Tibial artery (tissue), 4 donors: ENCODE measurements at places on chromosomes 7 and 10.

GRCh38 chr7:142185801-142186200 is 72.1 kb downstream of the PRSS58 start:
- DNase-seq: no peak

DNA sequence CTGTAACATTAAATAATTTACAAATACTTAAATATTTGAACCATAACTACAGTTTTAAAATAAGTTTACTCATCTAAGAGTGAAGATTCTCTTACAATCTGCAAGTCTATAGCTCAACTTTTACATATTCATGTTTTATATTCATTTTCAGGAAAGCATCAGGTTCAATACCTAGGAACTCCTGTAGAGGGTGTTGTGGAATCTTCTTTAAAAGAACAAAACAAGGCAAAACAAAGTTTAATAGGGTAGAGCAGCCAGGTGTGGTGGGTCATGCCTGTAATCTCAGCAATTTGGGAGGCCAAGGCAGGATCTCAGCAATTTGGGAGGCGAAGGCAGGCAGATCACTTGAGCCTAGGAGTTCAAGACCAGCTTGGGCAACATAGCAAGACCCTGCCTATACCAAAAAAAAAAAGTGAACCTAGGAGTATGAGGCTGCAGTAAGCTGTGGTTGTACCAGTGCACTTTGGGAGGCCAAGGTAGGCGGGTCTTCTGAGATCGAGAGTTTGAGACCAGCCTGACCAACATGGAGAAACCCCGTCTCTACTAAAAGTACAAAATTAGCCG is 45.1 kb downstream of the ST8SIA6 start:
- no peak for DNase-seq

DNA sequence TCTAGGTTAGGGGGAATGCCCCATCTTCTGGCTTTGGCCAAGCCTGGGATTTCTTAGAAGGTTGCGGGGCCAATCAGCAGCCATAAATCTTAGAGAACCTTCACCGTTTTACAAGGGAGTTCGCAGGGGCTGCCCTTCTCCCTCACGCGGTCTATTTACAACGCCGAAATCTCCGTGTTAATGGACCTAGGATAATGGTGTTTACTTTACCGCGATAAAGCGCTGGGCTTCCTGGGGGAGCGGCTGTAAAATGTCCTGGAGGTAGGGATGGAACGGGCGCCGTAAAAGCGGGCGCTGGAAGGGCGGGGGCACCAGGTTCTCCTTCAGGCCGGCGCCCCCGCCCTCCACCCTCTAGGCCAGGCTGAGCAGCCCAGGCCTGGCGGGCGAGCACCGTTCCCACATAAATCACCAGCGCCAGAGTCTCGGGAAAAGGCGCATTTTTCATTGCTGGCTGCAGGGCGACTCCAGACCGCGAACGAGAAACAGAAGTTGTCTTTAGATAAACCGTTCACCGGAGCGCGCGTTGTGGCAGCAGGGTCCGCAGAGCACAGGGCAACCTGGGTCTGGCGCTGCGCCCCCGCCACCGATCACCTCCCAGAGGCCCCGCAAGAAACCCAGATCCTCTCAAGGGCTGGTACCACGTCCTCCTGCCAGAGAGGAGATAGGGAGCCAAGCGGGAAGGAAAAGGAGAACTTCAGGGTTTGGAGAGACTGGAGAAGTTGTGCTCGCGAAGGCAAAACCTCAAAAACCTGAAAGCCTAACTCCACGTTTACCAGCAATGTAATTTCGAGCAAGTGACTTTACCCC is 12.5 kb upstream of the NKX2-3 start:
- no peak for DNase-seq

GRCh38 chr10:29861811-29862505 is 197.4 kb downstream of the JCAD start:
- no peak for DNase-seq

GRCh38 chr7:91566402-91566732 is 302.1 kb downstream of the FZD1 start:
- DNase-seq: no peak

GRCh38 chr7:102262546-102262945 is 24.1 kb upstream of the SH2B2 start:
- DNase-seq: no peak

- DNase-seq: no peak
Observed at GRCh38 chr7:132536654-132537395, 39.4 kb downstream of the PLXNA4 start.

GRCh38 chr10:34380856-34381255 is 434.2 kb downstream of the PARD3 start:
- DNase-seq: no peak

DNA sequence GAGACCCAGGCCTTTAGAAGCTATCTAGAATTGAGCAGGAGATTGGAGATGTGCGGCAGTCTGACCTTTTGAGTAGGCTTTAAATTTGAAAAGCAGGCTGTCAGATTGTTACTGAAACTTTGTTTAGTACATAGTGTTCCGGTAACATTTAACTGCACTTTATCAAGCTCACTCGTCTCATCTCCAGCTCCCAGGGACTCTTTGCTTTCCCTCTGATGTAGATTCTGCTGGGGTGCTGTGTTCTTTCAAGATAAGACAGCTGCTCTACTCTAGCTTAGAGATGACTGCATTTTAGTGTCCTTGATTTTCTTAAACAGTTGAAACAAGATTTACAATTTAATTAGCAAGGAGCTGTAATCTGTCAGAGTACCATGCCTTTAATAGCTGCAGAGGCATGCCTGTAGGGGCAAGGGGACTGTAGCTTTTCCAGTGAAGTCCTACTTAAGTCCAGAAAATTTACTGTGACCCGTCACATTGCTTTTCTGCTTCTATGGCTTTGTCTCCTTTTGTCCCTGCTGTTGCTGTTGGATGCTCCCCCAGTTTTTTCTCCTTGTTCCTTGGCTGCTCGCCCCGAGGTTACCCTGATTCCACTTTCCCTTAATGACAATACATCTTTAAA is 56.4 kb upstream of the MTPN start:
- no peak for DNase-seq

GRCh38 chr7:137818036-137818435 is 28.7 kb downstream of the DGKI start:
- no peak for DNase-seq

DNA sequence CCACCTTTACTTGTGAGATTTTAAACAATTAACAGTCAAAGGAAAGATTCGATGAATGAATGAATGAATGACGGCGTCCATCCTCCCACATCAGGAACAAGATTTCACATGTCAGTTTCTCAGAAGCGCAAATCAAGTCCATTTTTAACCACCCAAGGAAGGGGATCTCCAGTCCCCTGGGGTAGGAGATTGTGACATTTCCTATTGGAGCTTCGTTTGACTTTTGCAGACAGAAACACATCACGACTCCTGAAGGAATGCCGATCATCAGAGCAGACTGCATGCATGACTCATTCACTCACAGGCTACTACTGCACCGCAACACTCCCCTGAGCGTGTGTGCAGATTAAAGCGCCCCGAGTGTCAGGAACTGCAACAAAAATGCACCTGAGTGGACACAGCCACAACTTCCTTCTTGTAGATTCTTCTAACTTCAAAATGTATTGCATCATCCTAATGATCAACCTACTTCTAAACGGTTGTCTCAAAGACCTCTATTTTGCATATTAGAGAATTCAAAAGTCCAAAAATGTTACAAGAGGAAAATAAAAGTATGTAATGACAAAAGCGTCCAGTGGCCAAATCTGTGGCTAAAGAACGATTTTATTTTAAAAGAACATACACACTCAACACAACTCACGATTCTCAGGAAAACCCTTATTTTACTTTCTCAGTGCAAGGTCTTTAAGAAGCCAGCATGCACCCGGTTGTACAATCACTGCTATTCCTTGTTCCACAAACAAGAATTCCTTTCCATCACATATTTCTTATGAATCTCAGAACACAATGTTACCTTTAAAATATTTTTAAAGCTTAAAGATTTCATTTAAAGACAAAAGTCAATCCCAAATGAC is 172.6 kb downstream of the FAM107B start:
- DNase-seq: no peak

DNA sequence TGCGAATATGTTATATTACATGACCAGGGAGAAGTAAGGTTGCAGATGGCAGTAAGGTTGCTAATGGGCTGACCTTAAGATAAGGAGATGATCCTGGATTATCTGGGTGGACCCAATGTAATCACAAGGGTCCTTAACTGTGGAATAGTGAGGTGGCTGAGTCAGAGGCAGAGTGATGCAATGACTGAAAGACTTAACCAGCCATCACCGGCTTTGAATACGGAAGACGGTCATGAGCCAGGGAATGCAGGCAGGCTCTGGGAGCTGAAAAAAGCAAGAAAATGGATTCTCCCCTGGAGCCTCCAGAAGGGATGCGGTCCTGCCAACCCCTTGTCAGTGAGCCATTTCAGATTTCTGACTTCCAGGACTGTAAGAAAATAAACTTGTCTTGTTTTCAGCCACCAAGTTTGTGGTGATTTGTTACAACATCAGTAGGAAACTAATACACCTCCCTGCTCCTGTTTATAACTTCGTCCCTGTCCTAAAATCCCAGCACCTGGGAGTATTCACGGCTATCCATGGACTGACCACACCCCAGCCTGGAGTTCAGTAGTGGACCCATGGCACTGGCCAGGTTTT is 4.6 kb upstream of the C10orf95 start:
- no peak for DNase-seq

DNA sequence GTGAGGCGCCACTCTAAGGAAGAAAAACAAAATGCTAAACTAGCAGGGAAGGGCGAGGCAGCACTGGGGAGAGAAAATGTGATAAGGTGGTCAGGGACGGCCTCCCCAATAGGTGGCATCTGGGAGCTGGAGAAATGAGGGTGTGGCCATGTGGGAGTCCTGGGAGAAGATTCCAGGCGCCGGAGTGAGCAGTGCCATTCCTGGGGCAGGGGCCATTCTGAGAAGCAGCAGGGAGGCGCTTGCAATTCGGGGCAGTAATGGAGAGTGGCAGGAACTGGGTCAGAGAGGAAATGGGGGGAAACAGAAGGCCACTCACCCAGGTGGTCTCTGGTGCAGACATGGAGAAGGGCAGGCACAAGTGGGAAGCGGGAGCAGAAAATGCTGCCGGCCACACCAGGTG is 61.8 kb upstream of the LRRC18 start:
- DNase-seq: no peak

DNA sequence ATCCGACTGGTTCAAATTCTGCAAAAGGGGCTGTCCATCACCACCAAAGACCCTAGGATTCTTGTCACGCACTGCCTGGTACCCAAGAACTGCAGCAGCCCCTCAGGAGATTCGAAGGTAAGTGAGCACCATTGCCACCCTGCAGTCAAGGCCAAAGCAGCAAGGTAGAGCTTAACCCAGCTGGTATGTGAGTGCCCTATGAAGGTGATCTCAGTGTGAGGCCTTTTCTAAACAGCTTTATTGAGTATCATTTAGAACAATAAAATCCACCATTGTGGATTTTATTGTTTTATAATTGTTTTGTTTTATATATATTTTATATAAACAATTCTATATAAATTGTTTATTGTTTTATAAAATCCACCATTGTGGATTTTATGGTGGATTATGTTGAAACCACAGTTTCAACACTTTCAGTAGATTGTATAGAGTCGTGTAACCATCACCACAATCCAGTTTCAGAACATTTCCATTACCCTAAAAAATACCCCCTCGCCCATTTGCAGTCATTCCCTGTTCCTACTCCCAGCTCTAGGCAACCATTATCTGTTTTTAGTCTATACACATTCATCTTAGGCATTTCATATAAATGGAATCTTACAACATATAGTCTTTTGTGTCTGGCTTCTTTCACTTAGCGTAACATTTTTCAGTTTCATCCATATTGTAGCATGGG is 20.1 kb upstream of the CALU start:
- no peak for DNase-seq

- no peak for DNase-seq
Observed at GRCh38 chr10:124026589-124026939, 66.8 kb downstream of the CHST15 start.

DNA sequence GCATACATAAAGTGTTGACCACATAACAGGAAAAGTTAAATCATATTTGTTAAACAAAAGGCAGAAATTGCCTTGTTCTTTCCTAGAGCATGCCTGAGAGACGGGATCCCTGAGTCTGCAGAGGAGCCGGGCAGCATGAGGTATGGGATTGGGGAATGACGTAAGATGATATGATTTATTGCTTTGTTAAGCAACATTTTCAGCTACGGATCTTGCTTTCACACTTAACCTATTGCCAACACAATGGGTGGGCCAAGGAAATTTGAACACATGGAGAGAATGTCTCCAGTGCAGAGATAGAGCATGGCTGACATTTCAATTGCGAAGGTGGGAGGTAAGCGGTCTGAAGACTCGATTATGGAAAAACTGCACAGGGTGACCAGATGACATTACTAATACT is 76.7 kb downstream of the EMX2 start:
- DNase-seq: no peak

DNA sequence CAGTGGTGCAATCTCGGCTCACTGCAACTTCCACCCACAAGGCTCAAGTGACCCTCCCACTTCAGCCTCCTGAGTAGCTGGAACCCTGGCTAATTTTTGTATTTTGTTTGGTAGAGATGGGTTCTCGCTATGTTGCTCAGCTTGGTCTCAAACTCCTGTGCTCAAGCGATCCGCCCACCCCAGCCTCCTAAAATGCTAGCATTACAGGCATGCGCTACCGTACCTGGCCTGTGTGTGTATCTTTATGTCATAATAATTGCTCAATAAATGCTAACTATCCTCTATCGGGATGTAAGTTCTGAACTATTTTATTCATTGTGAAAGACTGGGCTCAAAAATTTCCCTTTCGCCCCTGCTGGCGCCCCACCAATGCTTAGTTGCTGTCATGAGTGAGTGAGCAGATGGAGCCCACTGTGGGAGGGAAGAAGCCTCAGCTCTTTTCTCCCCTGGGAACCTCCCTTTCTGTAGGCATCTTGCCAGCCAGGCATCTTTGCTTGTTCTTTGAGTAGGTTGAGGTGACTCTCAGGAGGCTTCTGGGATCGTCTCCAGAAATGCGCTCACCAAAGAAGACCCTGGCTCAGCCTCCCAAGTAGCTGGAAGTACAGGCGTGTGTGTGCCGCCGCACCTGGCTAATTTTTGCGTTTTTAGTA is 38.3 kb downstream of the CAMK1D start:
- DNase-seq: no peak

- no peak for DNase-seq
Observed at GRCh38 chr10:131961047-131961776, 20.5 kb downstream of the BNIP3 start.

DNA sequence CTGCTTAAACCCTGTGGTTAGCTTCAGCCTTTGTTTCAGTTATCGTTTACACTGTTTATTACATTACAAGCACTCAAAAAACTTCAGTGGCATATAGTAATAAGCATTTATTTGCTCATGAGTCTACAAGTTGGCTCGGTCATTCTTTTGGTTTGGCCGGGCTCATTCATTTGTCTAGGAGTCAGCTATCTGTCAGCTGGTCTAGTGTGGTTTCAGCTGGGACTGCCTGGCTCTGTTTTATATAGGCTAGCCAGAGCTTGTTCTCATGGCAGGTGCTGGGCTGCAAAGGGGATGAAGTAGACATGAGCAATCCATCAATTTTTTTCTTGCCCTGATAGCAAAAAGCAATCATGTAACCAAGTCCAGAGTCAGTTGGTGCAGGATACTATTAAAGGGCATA is 103.6 kb downstream of the MKLN1 start:
- no peak for DNase-seq

GRCh38 chr7:41816111-41816510 is 113.2 kb upstream of the INHBA start:
- DNase-seq: no peak

GRCh38 chr10:69663369-69663947 is 33.4 kb downstream of the FAM241B start:
- DNase-seq: no peak
